ENCODE measurements at places on chromosomes 5 and 9.

DNA sequence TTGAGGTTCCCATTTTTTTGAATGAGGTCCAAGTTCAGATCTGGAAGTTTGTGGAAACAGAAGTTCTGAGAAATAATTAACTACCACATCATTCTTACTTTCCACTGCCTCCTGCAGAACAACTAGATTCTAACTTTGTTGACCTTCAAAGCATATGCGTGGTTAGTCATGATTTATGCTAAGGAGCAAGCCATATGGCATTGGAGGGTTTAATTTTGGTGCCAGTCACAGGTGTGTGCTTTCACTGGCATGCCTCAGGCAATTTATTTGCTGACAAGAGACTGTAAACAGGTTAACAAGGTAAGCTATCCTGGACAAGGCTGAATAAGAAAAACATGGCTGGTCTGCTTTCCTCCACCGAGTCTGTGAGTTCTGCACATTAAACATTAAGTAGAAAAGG, 31.5 kb downstream of the HMHB1 start:
- no peak for DNase-seq

DNA sequence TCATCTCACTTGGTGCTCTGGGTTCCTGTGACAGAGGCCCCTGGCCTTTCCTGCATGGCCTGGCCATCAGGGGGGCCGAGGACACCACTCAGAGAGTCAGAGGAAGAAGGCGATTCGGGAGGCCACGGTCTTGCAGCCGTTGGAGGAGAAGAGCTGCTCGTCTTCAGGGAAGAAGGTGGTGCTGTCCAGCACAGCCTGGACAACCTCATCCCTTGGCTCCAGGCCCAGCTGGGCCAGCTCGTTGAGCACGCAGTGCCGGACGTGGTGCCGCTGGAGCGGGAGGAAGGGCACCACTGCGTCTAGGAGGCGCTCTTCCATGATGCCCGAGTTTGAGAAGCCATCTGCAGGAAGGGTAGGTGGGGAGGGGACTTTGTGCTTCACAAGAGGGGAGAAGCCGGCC, 3.2 kb downstream of the TOR2A start:
- DNase-seq: no peak

- DNase-seq: no peak
Observed at GRCh38 chr9:116286297-116286696, 132.7 kb downstream of the PAPPA start.

DNA sequence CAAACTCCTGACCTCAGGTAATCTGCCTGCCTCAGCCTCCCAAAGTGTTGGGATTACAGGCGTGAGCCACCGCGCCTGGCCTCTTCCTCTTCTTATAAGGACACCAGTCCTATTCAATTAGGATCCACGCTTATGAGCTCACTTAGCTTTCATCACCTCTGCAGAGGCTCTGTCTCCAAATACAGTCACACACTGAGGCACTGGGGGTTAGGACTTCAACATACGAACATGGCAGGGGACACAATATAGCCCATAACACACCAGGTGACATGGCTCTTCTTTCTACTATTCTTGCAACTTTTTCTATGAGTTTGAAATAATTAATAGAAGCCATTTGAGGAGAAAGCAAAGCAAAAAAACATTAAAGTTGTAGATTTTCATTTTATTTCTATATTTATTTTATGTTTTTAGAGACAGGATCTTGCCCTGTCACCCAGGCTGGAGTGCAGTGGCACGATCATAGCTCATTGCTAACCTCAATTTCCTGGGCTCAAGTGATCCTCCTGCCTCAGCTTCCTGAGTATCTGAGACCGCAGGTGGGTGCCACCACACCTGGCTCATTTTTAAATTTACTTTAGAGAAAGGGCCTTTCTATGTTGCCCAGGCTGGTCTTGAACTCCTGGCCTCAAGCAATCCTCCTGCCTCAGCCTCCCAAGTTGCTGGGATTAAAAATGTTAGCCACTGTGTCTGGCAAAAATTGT, 6.0 kb upstream of the PRRT1B start:
- DNase-seq: no peak

DNA sequence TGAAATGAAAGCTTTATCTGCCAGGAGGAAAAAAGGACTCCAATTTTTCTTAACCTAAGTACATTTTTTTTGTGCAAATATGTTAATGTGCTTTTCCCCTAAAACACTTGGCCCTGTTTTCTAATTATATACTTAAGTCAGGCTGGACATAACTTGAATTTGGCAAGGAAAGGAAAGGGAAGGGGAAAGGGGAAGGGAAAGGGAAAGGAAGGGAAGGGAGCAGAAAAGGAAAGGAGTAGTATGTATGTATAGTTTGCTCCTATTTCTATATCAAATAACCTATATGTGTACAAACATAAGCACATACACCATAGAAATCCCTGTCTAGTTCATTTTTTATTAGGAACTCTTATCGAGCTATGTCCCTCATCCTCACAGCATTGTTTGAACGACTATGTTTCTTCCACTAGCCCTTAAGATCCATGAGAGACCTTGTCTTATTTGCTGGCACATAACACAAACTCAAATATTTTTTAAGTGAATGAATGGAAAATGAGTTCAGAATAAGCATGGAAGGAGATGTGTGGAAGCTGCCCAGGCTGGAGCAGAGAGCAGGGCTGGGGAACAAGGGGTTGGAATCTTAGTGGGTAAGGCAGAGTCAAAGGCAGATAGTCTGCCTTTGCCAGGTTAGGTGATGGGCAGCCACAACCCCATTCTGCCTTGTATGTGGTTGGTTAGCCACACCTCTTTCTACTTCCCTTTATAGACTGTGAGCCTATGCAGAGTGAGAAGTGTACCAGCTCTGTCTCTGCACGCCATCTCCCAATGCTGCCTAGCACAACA, 70.0 kb downstream of the KLHL3 start:
- DNase-seq: peak; percentile 47

GRCh38 chr5:143671674-143672569, 140.0 kb upstream of the HMHB1 start:
- DNase-seq: no peak

- DNase-seq: no peak
Observed at GRCh38 chr9:78543353-78543752, 246.4 kb downstream of the PSAT1 start.

DNA sequence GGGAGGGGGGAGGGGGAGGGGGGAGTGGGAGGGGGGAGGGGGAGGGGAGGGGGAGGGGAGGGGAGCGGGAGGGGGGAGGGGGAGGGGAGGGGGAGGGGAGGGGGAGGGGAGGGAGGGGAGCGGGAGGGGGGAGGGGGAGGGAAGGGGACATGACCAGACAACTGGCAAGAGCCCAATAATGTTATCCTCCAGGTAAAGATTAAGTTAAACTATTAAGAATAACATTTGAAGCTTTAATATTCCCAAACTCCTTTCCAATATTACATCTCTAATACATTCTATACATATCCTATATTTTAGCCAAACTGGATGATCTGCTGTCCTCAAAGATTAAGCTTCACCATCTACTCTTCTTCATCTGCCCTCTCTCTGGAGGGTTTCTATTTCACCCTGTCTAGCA, 25.8 kb downstream of the C5 start:
- no peak for DNase-seq

DNA sequence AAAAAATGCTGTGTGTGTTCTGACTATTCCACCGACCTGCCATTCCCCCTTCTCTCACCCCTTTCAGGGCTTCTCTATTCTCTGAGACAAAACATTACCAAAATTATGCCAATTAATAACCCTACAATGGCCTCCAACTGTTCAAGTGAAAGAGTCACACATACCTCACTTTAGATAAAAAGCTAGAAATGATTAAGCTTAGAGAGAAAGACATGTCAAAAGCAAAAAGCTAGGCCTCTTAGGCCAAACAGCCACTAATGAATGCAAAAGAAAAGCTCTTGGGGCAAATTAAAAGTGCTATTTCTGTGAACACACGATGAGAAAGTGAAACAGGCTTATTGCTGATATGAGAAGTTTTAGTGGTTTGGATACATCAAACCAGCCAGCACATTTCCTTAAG, 279.6 kb upstream of the GRAMD2B start:
- no peak for DNase-seq

GRCh38 chr5:154287136-154287535, 96.6 kb downstream of the GALNT10 start:
- DNase-seq: no peak

GRCh38 chr5:128357226-128357625, 180.8 kb downstream of the FBN2 start:
- DNase-seq: no peak

GRCh38 chr5:2353871-2354440, 397.5 kb downstream of the IRX2 start:
- no peak for DNase-seq

GRCh38 chr5:10059556-10059955, 190.1 kb downstream of the ATPSCKMT start:
- no peak for DNase-seq
